ENCODE measurements at places on chromosomes 1 and 21.

DNA sequence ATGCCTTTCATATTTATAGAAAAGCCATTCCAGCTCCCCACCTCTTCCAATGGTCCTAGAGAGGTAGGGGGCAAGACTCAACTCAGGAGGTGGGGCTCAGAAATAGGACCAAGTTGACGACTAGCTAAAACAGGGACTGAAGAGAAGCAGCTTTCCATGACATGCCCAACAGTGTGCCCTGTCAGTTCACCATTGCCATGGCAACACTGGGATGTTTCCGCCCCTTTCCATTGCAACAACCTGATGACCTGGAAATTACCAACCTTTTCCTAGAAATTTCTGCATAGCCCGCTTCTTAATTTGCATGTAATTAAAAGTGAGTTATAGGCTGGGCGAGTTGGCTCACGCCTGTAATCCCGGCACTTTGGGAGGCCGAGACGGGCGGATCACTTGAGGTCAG, 22.4 kb upstream of the INTS3 start:
- no peaks in the 10 kb centered on the region for H3K4me1 ChIP-seq
- H3K27ac ChIP-seq, result no peak overlapping the region
- H3K36me3 ChIP-seq, result no peaks in the 10 kb centered on the region
- H3K4me3 ChIP-seq, result no peak overlapping the region
- H3K27me3 ChIP-seq, result no peaks in the 10 kb centered on the region

- no peaks in the 10 kb centered on the region for H3K27me3 ChIP-seq
- peaks cover 17% of the 10 kb centered on the region for H3K4me1 ChIP-seq
- no peak for DNase-seq
Observed at GRCh38 chr1:161951646-161952045, 72.0 kb downstream of the OLFML2B start.

GRCh38 chr21:34640858-34641257, 25.9 kb upstream of the RCAN1 start:
- peak overlapping the region; percentile 75 for H3K27ac ChIP-seq
- H3K36me3 ChIP-seq, result no peaks in the 10 kb centered on the region
- peaks cover 40% of the 10 kb centered on the region for H3K4me1 ChIP-seq
- DNase-seq, result peak; percentile 88

- peak; percentile 78 for DNase-seq
- 0 out of 2 replicates have a peak overlapping the region, but pooled peaks have one; percentile 7 for H3K4me3 ChIP-seq
- peaks cover 20% of the 10 kb centered on the region for H3K4me1 ChIP-seq
- H3K27ac ChIP-seq, result peak overlapping the region; percentile 34
- H3K27me3 ChIP-seq, result no peaks in the 10 kb centered on the region
Observed at GRCh38 chr1:84433258-84434080, 35.2 kb downstream of the DNASE2B start.

- no peak overlapping the region for H3K27ac ChIP-seq
- no peaks in the 10 kb centered on the region for H3K36me3 ChIP-seq
- H3K4me1 ChIP-seq, result no peaks in the 10 kb centered on the region
- no peak for DNase-seq
- H3K4me3 ChIP-seq, result no peak overlapping the region
- H3K27me3 ChIP-seq, result no peaks in the 10 kb centered on the region
Observed at GRCh38 chr1:184524248-184524647, 137.4 kb downstream of the C1orf21 start.

GRCh38 chr1:109728870-109729269, 12.0 kb downstream of the GSTM3 start:
- DNase-seq, result no peak
- no peaks in the 10 kb centered on the region for H3K36me3 ChIP-seq
- H3K27ac ChIP-seq, result no peak overlapping the region
- no peak overlapping the region for H3K4me3 ChIP-seq

DNA sequence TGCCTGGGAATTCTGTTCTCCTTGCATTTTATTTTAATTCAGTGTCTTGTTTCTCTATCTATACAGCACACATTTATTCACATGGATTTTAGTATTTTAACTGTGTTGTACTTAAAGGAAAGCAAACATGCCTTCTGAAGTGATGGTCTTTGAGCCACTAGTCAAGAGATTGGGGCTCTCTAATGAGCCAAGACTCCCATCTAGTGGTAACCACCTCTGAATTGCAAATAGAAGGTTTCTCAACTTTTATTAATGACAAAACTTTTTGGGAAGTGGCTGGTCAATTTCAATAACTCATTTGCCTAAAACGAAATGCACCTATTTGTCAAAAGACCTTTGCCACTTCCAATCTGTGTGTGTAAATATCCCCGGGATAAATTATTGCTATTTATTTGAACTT, 199.6 kb downstream of the LTN1 start:
- DNase-seq, result no peak
- no peaks in the 10 kb centered on the region for H3K36me3 ChIP-seq
- H3K27ac ChIP-seq, result no peak overlapping the region
- H3K4me1 ChIP-seq, result peaks cover 3% of the 10 kb centered on the region

DNA sequence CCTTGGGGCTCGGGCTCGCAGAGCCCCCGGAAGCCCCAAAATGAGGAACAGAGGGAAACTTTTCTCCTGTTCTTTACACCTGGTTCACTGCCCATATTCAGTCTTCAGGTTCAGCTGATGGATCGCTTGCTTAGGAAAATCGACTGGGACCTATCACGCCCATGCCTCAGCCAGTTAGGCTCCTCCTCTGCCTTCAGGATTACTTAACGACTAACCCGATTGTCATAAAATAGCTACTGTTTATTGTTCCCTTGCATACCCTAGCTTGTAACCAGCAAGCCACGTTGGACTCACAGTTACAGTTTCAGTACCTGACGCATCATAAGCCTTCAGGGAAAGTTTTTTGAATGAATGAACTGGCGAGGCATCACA, 692 bp downstream of the TARDBP start:
- no peak for DNase-seq
- peaks cover 11% of the 10 kb centered on the region for H3K4me1 ChIP-seq
- peak overlapping the region; percentile 99 for H3K4me3 ChIP-seq
- H3K27ac ChIP-seq, result peak overlapping the region; percentile 100

GRCh38 chr1:54695221-54695620, 20.4 kb upstream of the TTC4 start:
- no peak for DNase-seq
- no peaks in the 10 kb centered on the region for H3K36me3 ChIP-seq
- 0 out of 2 replicates have a peak, but pooled peaks cover 6% of the 10 kb centered on the region for H3K27me3 ChIP-seq
- H3K4me1 ChIP-seq, result no peaks in the 10 kb centered on the region
- no peak overlapping the region for H3K4me3 ChIP-seq

DNA sequence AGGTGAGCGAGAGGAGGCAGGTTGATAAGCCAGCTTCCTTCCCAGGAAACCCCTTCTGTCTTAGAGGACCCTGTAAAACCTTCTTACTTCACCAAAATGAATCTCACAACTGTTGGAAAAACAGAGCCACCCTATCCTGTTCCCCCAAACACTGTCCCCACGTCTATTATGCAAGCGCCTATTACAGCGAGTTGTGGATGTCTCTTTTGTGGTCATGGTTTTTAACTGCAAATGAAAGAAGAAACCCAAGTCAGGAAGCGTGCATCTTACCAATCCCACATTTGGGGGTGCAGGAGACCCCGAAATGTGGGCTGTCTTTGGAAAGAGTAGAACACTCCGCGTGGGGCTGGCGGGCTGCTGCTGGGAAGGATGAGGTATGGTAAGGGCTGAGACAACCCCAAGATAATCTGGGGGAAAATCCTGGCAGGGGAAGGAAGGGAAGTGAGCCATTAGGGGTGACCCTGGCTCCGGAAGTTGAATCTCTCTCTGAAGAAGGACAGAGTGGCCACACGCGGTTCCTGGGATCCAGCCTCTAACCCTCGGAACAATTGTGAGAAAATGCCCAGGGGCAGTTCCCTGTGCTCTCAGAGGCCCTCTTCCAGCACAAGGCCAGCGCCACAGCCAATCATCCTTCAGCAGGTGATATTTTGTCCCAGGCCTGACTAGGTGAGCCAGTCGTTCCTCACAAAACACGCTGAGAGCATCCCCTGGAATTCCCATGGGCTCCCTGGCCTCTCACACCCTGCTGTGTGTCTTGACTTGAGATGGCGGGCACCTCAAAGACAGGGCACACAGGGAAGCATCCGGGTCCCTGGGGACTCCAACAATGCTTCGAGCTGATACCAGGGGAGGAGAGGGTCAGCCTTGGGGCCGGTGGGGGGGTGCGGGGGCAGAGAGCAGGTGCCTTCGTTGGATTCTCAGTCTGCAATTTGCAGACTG, 168.5 kb upstream of the IRF2BP2 start:
- H3K4me1 ChIP-seq, result peaks cover 2% of the 10 kb centered on the region
- H3K27ac ChIP-seq, result no peak overlapping the region
- H3K36me3 ChIP-seq, result no peaks in the 10 kb centered on the region
- DNase-seq, result peak; percentile 49

Measured in SJSA1 (cell line).